ENCODE measurements at places on chromosomes 7 and 10.

DNA sequence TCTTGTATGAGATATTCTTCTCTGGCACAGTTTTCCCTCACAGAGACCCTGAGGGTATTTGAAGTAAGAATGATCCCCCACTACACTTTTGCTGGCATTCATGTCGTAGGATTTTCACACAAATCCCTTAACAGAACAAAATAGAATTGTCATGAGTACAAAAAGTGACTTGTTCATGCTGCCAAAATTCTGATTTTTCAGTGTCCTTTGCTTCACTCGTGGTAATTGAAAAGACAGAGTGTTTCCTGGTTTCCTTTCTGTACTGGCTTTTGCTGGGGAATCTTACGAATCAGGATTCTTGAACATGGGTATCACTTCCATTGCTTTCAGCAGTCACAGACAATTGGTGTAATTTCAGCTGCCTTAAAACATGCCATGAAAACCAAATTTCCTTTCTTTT is 756.3 kb downstream of the REEP3 start:
- no peak for DNase-seq

DNA sequence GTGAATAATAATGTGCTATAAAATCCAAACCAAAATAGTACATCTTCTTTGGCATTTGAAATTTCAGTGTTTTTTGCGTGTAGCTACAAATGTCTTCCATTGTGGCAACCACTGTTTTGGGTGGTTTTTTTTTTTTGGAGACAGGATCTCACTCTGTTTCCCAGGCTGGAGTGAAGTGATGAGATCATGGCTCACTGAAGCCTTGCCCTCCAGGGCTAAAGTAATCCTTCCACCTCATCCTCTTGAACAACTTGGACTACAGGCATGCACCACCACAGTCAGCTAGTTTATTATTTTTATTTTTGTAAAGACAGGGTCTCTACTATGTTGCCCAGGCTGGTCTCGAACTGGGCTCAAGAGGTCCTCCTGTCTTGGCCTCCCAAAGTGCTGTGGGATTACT is 455.1 kb downstream of the AUTS2 start:
- no peak for DNase-seq

- DNase-seq, result no peak
Observed at GRCh38 chr10:48400129-48400849, 93.8 kb downstream of the MAPK8 start.

DNA sequence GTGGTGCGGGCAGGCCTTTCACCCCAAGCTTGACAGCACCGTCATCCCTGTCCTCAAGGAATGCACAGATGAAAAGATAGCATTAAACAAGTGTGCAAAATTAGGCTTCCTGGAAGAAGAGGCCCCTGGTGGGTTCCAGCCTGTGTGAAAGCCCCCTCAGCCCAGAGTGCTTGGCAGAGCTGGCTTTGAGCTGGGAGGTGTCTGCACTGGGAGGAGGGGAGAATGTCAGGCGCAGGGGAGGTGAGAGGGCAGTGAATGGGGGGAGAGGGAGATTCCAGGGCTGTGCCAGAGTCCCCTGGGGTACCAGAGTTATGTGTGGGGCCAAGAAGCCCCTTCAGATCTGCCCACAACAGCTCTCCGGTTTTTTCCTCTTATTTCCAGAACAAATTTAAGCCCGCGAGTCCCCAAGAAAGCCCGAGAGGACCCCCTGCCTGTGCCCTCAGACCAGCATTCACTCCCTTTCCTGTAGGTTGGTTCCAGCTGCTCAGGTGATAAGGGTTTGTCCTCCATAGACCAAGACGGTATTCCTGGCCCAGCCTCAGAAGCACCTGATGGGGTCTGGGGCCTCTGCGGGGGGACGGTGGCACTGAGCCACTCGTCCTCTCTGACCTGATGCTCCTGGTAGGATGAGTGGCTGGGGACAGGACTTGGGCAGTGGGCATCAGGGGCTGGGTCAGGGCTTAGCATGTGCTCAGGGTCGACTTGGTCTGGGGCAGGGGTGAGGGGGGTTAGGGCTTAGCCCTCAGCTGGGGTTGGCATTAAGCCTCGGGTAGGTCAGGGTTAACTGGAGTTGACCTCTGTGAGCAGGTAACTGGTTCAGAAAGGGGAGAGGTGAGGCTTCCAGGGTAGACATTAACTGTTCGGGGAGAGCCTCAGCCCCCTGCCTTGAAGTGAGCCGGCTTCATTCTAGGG is 43.4 kb downstream of the ADCYAP1R1 start:
- DNase-seq, result no peak

- no peak for DNase-seq
Observed at GRCh38 chr7:23474829-23475575, 4.7 kb upstream of the IGF2BP3 start.

DNA sequence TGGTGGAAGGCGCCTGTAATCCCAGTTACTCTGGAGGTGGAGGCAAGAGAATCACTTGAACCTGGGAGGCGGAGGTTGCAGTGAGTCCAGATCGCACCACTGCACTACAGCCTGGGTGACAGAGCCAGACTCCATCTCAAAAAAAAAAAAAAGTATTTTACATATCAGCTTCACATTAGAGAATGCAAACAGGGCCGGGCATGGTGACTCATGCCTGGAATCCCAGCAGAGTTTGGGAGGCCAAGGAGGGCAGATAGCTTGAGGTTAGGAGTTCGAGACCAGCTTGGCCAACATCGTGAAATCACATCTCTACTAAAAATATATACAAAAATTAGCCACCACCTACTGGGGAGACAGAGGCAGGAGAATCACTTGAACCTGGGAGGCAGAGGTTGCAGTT is 31.6 kb downstream of the USP54 start:
- DNase-seq, result no peak

- no peak for DNase-seq
Observed at GRCh38 chr10:77210645-77211044, 427.0 kb downstream of the KCNMA1 start.

DNA sequence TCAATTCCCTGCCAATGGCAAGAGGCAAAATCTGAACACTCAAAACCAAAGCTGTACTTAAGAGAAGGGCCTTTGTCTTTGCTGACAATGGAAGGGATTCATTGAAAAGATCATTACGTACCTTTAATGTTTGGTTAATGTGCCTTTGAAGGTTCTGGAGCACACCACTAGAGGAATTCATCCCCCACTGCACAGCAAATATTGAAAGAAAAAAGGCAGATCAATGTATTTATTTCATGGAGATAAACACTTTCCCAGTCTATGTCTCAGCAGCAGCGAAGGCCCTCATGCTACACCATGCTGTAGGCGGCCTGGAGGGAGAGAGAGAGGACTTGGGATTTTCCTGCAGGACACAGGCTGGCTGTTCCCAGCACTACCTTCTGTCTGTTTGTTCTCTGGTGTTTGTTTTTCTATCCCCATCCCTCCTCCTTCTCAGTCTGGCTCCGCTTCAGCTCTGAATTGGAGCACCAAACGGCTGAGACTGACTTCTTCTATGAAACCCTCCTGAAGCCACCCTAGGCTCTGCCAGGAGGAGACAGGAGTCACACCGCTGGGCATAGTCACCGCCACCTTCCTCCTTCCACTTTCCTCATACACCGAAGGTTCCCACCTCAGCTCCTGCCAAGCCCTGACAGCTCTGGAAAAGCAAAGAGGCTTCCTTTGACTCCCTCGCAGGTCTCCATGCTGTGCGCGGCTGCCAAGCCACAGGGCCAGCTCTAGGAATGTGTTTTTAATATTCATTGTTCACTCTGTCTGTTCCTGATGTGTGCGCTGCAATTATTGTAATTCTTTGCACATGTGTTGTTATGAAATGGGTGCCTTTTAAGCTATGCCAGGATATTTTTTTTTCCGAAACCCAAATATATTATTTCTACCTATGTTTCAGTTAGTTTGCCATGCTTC is 301.5 kb downstream of the FZD1 start:
- no peak for DNase-seq

- DNase-seq, result no peak
Observed at GRCh38 chr10:26216585-26217395, at the start of gene GAD2. GAD2 (plus strand) TSS chr10:26216774; CDS start chr10:26216810, 36 bp downstream.

DNA sequence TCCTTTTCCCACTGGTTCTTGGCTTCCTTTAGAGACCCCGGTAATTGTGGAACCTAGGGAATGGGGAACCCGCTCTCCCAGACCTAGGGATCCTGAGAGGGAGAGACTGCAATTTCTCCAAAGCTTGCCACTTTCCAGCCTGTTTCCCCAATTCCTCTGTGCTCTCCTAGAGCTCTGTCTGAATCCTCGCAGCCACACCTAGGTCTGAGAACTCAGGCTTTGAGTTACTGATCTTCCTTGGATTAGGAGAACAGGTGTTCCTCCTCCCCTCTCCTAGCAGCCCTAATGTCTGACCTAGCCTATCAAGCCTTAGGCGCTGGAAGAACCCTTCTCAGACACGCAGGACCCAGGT is 20.0 kb downstream of the WNT8B start:
- DNase-seq, result no peak

GRCh38 chr7:46259947-46260346 is 338.9 kb upstream of the IGFBP3 start:
- no peak for DNase-seq

GRCh38 chr7:17521437-17521836 is 223.0 kb downstream of the AHR start:
- no peak for DNase-seq

DNA sequence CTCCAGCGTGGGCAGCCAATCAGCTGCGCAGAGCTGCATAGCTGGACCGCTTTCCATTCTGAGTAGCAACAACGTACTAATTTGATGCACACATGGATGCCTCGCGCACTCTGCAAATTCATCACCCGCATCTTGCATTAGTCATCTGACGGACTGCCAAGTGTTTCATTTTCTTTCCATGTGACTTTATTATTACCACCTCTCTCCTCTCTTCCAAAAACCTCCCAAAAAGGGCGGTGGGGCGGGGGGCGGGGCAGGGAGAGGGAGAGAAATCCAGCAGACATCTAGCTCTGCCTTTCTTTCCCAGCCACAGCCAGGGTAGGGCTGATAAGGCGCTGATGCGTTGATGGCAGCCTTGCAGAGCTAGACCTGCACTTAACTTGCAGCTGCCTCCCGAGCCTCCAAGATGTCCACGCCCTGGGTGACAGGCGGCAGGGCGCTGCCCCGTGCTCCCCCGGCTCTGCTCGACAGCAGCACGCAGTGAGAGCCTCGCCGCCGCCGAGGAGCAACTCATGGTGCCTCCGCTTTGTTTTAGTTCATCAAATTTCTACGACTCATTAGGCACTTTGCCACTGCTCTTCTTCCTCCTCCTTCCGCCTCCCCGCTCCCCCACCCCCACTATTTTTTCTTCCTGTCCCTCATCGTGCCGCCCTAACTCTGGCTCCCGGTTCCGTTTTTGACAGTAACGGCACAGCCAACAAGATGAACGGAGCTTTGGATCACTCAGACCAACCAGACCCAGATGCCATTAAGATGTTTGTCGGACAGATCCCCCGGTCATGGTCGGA is 147.3 kb downstream of the CELF2 start:
- no peak for DNase-seq

DNA sequence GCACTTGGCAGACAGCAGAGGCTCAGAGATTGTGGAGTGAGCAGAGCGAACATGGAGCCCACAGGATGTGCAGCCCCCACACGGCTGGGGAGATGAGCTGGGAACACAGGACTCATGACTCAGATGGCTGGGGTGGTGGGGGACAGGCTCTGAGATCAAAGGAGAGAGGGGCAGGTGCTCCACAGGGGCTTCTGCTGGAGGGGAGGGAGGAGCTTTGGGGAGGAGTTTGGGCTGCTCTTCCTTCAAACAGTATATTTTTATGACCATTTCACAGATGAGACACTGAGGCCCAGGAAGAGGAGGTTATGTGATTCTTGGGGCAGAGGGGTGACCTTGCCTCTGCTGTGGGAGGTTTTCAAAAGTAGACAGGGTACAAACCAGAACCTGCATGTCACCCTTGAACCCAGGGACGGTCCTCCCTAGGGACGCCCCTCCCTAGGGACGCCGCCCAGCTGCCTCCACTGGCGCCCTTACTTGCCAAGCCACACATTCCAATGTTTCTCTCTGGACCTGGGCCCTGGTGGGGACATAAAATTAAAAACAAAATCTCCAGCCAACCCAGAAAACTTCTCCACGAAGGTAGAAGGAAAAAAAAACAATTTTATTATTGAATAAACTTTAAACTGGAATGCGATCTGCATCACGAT is 981 bp upstream of the CRYGN start:
- DNase-seq, result no peak

GRCh38 chr10:119449760-119450461 is 92.6 kb downstream of the RGS10 start:
- no peak for DNase-seq

DNA sequence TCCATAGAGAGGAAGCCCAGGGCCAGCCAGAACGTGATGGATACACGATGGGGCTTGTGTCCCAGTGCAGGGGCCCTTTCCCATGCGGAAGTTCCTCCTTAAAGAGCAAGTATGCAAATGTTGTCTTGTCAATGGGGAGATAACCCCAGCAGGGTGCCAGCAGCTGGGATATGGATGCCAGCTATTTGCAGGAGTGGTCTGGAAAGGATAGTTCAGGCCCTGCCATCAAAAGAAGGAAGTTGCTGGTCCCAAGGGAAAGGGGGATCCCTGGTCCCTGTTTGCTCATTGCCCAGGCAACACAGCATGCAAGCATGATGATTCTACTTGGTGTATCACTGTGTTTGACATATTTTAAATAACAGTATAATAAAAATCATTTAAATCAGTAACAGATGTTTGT is 73.1 kb upstream of the HECW1 start:
- DNase-seq, result no peak

DNA sequence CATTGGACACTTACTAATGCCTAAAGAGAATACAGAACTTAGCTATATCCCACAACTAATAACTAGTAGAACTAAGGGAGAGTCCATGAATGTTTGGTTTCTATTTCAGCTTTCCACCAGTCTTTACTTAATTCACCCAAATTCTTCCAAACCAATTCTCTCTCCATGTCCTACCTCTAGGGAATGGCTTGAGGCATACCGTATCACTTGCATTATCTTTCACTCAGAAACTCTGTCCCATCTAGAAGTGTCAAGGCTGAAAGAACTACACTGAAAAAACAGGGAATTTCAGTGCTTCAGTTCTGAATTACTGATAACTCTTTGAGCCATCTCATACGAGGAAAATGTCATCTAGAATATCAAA is 758 bp downstream of the TMEM168 start:
- no peak for DNase-seq

- no peak for DNase-seq
Observed at GRCh38 chr10:10677479-10677878, 340.2 kb upstream of the CELF2 start.

GRCh38 chr7:113374955-113375354 is 256.6 kb upstream of the SMIM30 start:
- no peak for DNase-seq
